ENCODE measurements at places on chromosomes 12 and 14.

GRCh38 chr14:90428676-90429075, 31.8 kb downstream of the CALM1 start:
- no peak for DNase-seq

- no peak for DNase-seq
Measured at GRCh38 chr14:28055008-28055407, 711.6 kb upstream of the FOXG1 start.

- DNase-seq = no peak
Measured at GRCh38 chr12:61348871-61349270, 911.3 kb upstream of the USP15 start.

DNA sequence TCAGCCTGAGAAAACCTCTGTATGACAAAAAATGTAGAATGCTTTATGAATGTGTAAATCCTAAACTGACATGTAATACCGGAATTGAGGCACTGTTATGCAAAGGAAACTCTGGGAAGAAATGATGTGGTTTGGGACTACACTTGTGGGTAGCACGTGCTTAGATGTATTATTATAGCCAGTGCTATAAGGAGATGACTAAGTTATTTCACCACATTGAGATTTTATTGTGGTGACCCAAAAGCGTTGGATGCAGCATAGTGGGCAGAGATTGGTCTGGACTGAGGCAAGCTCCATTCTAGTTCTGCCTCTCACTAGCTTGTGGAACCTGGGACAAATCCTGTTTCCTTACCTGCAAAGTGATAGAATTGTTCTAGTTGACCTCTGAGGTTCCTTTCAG, 172.2 kb downstream of the SNAPC1 start:
- no peak for DNase-seq

DNA sequence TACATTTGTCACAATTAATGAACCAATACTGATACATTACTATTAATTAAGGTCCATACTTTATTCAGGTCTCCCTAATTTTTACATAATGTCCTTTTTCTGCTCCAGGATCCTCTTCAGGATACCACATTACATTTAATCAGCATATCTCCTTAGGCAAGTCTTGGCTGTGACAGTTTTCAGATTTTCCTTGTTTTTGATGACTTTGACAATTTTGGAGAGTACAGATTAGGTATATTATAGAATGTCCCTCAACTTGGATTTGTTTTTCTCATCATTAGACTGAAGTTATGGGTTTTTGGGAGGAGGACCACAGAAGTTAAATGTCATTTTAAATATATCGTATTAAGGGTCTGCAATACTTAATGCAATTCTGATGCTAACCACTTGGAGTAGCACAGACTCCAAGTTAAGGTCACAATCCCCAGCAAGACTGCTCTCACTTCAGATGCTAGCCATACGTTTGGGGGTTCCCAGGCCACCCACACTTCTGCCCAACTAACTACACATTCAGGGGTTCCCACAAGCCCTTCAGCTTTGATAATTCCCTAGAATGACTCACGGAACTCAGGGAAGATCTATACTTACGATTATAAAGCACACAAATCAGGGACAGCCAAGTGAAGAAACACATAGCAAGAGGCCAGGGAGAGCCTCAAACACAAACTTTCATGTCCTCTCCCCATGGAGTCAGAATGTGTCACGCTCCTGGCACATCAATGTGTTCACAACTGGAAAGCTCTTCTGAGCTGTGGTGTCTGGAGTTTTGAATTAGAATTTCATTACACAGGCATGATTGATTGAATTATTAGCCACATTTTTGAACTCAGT, 17.0 kb upstream of the NUBPL start:
- DNase-seq = no peak

- DNase-seq = no peak
Measured at GRCh38 chr12:41465526-41465925, 277.4 kb downstream of the PDZRN4 start.

DNA sequence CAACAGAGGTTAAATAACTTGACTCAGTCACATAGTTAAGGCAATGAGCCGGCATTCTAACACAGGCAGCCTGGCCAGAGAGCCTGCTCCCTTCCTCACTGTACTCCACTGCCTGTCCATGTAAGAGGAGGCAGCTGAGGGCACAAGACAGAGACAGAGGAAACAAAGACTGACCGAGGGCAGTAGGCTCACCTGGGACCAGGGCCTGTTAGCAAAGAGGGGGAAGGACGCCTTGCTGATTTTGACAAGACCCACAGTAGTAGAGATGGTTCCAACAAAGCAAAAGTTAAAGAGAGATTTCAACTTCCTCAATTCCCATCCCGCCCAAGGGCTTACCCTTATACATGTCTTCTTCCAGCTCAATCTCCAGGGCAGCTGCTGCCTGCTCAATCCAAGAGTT, 26.5 kb downstream of the OTUB2 start:
- no peak for DNase-seq

- no peak for DNase-seq
Measured at GRCh38 chr12:97941686-97942354, 479.2 kb downstream of the RMST start.

- no peak for DNase-seq
Measured at GRCh38 chr14:75165586-75166391, 10.6 kb downstream of the TMED10 start.

DNA sequence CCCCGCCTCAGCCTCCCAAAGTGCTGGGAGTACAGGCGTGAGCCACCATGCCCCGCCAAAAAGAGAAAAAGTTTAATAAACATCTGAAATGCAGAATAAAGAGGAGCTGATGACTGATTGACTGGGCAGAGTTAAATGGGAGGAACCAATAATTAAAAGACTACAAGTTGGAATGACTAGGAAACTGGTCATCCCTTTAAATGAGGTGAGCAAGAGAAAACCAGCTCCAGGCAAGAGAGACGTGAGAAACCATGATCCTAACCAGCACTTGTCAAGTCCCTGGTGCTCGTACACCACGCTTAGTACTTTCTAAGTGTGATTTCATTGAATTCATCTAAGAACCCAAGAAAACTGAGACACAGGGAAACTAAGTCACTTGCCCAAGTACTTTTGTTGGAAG, 47.9 kb downstream of the MAP1LC3B2 start:
- no peak for DNase-seq

DNA sequence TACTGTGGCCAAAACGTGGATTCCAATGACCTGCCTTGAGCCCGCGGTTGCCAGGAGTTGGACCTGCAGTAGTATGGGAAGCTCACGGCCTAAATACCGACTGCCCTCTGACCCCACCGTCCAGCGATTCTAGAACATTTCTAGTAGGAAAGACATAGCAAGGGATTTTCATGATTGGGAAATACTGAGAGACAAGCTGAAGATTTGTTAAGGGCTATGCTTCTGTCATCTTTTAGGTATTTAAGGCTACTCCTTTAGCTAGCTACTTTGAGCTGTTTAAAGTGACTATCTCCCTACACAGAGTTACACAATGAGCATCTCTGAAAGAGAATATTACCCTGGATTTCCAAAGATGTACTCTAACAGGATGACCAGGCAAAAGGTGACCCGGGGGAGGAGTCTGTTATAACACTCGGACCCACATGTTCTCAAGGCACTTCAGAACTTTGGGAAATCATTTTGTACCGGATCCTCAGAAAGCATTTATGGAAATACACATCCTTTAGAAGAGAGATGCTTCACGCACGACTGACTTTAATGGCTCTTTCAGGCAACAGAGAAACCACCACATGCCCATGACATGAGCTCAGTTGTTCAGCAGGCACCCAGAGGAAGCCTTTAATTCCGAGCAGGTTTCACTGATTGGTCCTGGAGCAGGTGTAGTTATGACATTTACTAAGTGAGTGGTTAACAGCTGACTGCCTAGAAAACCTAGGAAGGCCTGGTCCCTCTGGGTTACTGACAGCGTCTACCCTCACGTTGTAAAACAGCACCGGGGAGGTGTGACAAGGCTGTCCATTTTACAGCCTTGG, 4.2 kb downstream of the BAG5 start:
- DNase-seq = no peak

DNA sequence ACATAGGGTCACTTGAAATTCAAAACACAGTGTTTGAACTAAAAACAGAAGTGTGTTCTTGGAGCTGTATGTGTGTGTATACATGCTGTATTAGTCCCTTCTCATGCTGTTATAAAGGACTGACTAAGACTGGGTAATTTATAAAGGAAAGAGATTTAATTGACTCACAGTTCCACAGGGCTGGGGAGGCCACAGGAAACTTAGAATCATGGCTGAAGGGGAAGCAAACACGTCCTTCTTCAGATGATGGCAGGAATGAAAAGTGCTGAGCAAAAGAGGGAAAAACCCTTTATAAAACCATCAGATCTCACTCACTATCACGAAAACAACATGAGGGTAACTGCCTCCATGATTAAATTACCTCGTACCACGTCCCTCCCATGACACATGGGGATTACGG, 224.1 kb downstream of the BCAT1 start:
- DNase-seq = no peak

DNA sequence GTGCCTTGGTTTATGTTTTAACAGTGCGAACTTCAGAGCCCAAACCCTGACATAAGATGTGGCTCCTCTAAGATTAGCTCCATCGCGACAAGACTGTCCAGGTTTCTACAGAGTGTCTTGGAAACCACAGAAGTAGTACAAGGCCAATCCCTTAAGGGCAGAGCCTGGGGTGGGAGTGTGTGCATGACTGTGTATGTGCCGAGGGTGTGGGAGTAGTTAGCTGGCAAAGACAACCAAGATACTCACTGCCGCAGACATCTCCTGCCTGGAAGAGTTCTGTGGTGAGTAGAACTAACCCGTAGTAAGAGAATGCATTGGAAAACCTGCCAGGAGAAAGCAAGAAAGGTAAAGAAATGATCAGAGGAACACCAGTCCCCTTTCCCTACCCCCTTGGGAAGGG, 54.1 kb downstream of the DAO start:
- no peak for DNase-seq

DNA sequence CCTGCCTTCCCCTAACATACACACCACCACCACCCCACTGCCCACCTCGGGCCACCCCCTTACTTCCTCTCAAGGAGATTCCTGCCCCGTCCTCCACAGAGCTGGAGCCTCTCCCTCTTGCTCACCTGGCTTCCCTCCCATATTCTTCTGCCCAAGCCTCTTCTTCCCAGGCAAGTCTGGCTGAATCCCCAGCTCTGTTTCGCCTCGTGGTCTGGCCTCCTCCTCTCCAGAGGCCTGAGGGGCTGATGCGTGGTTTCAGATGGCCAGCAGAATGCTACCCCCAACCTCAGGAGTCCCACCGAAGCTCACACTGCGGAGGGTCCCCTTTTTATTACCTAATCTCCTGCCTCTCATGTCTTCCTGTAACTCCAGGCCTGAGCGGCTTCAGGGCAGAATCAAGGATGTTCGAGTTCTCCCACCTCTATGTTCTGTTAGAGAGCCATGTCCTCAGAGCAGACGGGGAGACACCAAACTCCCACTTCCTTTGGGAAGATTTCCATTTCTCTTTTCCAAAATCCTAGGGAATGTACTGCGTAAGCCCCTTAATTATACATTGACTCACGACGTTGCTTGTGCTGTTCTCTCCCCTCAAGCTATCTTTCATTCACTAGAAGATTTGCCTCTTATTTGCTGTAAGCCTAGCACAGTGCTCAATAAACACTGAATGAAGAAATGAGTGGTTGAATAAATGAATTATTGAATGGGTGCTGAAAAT, 33.9 kb upstream of the LTBP2 start:
- no peak for DNase-seq

- DNase-seq = no peak
Measured at GRCh38 chr14:63928744-63929174, 76.0 kb downstream of the SYNE2 start.

DNA sequence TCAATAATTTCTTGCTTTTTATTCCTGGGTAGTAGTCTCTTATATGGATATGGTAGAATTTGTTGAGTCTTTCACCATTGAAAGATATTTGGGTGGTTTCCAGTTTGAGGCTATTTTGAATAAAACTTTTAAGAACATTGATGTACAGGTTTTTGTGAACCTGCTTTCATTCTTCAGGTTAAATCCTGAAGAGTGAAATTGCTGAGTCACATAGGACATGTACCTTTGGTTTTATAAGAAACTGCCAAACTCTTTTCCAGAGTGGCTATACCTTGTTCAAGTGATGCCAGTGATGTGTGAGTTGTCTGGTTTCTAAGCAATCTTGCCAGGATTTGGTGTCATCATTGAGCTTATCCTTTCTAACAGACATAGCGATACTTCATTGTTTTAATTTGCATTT, 184.6 kb upstream of the PZP start:
- no peak for DNase-seq

DNA sequence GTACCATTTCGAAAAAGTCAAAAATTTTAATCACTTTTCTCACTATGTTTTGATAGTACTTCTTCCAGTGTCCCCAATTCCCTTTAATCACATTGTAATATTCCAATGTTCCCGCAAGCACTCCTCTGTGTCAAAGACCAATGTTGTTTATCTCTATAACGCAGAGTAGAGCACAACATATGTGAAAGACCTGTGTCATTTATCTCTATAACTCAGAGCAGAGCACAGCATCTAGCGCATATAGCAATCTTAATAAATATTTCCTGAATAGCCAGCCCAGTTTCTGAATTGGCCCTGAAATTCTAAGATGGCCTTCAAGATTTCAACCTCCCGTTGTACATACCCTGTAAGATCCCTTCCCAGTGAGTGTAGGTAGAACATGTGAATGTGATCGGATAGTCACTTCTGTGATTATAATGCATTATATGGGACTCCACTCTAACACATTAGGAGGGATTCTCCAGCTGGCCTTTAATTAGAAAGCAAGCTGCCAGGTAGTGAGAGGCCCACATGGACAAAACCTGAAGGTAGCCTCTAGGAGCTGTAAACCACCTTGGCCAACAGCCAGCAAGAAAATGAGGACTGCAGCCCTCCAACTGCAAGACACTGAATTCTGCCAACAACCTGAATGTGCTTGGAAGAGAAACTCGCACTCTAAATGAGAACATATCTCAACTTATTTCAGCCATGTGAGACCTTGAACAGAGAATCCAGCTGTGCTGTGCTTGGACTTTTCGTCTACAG, 238.8 kb upstream of the SYT10 start:
- no peak for DNase-seq

- DNase-seq = no peak
Measured at GRCh38 chr12:47747126-47747525, 11.6 kb downstream of the RAPGEF3 start.

- no peak for DNase-seq
Measured at GRCh38 chr14:64303471-64303917, 9.3 kb upstream of the ESR2 start.

DNA sequence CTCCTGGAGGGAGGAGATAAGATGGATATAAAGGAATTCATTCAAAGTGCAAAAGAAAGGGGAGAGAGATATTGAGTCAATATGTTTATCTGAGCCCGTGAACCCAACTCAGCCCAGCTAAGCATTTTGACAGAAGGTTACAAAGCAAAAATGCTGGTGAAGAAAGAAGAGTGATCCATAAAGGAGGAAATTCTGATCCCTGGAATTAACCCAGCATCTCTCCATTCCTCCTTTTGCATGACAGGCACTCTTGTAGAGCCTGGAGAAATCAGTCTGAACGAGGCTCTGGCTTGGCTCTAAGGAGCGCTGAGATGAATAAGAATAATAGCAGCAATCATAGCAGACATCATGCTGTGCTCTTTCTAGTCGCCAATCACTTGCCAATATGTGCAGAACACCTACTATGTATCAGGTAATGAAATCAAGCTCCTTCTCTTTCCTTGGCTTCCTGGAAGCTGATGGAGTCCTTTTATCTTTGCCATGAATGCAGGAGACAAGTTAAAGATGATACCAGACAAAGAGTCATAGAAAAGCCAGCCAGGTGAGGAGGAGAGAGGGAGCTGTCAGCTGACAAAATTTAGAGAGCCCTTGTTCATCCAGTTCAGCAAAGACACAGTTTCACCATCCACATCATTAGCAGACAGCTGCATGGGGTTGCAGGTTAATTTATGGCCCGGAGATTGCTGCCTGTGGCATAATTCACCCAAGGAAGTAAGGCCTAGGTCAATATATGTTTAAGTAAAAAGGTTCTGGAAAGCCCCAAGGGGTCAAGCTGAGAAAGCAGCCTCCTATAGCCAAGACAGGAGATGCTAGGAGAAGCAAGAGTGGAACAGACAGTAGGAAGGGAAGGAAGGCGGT, 476.5 kb upstream of the TBX3 start:
- DNase-seq = no peak

Data from stimulated activated CD4-positive, alpha-beta T cell treated with anti-CD3 and anti-CD28 coated beads, TNF-alpha, amount 100 ng/mL, for 24 hours (primary cell).